ENCODE measurements at places on chromosomes 5 and 9.

DNA sequence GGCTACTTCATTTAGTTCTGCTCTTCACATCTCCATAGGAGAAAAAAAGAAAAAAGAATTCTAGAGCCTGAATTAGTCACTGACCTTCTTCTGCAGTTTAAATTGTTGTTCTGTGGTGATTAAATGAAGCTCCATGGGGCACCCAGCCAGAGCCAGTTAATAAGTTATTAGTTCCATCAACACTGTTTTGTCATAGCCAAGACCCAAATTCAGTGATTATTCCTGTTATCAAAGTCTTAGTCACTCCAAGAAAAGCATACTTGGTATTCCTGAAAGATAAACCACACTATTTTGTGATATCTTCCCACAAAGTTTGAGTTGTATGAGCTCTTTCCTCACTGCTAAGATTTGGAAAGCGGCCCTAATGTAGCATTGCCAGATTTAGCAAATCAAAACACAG lies 134.8 kb upstream of the RGMB start:
- DNase-seq: no peak

- peak; percentile 62 for DNase-seq
Measured at GRCh38 chr5:35924950-35925722, 13.3 kb downstream of the CAPSL start.

DNA sequence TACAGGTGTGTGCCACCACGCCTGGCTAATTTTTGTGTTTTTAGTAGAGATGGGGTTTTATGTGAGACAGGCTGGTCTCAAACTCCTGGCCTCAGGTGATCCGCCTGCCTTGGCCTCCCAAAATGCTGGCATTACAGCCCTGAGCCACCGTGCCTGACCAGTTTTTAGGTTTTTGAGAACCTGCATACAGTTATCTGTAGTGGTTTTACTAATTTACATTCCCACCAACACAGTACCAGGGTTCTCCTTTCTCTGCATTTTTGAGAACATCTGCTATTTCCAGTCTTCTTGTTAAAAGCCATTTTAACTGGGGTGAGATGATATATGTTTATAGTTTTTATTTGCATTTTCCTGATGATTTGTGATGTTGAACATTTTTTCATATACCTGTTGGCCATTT lies 12.8 kb downstream of the DMXL1 start:
- DNase-seq: no peak

DNA sequence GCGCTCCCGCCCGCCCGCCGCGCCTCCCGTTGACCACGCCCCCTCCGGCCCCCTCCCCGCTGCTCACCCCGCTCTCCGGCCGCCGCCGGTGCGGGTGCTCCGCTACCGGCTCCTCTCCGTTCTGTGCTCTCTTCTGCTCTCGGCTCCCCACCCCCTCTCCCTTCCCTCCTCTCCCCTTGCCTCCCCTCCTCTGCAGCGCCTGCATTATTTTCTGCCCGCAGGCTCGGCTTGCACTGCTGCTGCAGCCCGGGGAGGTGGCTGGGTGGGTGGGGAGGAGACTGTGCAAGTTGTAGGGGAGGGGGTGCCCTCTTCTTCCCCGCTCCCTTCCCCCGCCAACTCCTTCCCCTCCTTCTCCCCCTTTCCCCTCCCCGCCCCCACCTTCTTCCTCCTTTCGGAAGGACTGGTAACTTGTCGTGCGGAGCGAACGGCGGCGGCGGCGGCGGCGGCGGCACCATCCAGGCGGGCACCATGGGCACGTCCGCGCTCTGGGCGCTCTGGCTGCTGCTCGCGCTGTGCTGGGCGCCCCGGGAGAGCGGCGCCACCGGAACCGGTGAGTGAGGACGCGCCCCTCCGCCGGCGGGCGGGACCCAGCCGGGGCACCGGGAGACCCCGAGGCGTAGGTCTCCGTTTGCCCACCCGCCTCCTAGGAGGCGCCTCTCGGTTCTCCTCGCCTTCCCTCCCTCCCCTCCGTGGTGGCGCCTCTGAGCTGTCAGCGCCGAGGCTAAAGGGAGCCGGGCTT lies at the start of gene VLDLR:
Gene VLDLR (plus strand): TSS at position 66 of the 739 bp plus-strand sequence. CDS start 403 bp downstream, at position 469.
- DNase-seq: peak; percentile 84

- no peak for DNase-seq
Measured at GRCh38 chr9:104142799-104143549, 48.9 kb downstream of the SMC2 start.

DNA sequence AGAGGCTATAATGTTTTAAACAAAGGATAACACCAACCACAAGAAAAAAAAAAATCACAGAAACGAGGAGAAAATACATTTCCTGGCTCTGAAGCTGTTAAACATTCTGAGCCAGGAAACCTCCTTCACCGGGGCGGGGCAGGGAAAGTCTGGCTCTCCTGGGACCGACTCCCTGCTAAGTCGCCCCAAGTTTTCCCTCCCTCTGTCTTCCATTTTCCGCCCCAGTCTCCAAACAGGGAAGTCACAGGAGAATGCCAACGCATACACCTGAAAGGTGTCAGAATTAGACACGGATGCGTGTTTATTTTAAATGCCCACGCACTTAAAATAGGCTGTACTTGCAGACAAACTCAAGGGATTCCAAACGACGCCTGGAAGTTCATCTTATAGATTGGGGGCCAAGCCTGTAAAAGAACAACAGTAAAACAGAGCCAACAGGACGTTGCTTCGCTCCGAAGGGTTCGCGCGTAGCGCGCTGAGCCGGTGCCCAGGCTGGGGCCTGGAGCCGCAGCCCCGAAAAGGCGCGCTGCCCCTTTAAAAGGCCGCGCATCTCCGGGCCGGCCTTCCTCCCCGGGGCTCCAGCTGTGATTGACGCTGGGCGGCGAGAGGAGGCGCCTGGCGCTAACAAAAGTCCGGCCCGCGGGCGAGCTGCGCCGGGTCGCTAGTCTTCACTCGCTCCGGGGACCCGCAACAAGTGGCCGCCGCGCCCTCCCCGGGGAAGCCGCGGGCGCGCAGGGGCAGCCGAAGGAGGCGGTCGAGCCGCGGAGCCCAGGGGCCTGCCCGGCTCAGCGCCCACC lies at the start of gene FBXL7:
Gene FBXL7 (plus strand): TSS at position 653 of the 797 bp plus-strand sequence.
- no peak for DNase-seq

- DNase-seq: no peak
Measured at GRCh38 chr9:113483676-113484257, 20.2 kb downstream of the RGS3 start.

DNA sequence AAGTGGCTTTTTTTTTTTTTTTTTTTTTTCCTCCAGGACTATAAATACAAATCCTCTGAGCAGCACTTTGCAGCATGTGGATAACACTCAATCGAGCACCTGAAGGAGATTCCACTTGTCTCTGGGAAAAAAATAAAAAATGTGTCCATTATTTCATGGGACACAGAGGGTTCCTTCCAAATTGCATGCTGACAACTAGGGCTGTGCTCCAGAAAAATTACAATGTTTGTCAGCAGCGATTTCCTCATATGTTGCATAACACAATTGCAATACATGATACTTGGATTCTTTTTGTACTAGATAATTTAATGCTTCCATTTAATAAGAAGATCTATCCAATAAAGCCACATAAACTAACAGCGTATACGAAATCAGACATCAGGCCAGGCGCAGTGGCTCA lies 84.4 kb downstream of the CDH18 start:
- no peak for DNase-seq

- no peak for DNase-seq
Measured at GRCh38 chr5:66596636-66597182, 516 bp downstream of the MAST4 start.

GRCh38 chr9:100082782-100083181 lies 16.0 kb downstream of the ERP44 start:
- DNase-seq: no peak

GRCh38 chr9:5025416-5025815 lies 40.3 kb downstream of the JAK2 start:
- DNase-seq: no peak

DNA sequence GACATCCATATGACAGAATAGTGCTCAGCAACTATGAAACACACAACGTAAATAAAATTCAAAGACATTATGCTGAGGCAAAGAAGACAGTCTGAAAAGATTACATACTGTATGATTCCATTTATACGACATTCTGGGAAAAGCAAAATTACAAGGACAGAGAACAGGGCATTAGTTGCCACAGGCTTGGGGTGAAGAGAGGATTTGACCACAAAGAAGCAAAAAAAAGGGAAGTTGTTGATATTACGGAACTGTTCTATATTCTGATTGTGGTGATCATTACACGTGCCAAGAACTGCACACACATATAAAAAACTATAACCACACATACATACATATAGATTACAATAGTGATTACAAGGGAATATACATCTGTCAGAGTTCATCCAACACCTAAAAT lies 24.1 kb downstream of the CDK5RAP2 start:
- DNase-seq: no peak

- no peak for DNase-seq
Measured at GRCh38 chr9:108002371-108002956, 512.9 kb upstream of the KLF4 start.

- no peak for DNase-seq
Measured at GRCh38 chr9:34507966-34508365, 14.8 kb downstream of the ENHO start.

DNA sequence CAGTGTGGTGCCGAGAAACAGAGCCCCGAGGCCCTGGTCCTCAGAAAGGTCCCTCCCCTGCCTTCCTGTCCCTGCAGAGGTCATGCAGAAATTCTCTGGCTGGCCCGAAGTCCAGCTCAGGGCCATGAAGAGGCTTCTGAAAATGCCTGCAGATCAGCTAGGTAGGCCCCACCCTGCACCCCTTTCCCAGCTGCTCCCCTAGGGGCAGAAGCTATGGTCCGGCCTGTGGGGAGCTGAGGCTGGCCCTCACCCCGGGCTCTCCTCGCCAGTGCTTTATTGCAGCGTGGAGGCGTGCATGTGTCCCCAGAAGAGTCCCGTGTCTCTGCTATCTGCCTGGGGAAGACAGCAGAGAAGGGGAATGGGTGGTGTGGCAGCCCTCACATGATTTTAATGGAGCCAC lies 19.9 kb downstream of the REXO4 start:
- no peak for DNase-seq

GRCh38 chr9:122777935-122778627 lies 10.7 kb upstream of the OR5C1 start:
- no peak for DNase-seq

GRCh38 chr5:100691548-100691947 lies 156.4 kb downstream of the FAM174A start:
- no peak for DNase-seq

GRCh38 chr9:107809871-107810460 lies 320.4 kb upstream of the KLF4 start:
- DNase-seq: no peak

GRCh38 chr9:105443121-105443520 lies 4.7 kb upstream of the FSD1L start:
- DNase-seq: no peak

GRCh38 chr9:124248066-124248465 lies 9.7 kb upstream of the NEK6 start:
- DNase-seq: no peak

- no peak for DNase-seq
Measured at GRCh38 chr5:123659495-123659894, 147.5 kb downstream of the CSNK1G3 start.

DNA sequence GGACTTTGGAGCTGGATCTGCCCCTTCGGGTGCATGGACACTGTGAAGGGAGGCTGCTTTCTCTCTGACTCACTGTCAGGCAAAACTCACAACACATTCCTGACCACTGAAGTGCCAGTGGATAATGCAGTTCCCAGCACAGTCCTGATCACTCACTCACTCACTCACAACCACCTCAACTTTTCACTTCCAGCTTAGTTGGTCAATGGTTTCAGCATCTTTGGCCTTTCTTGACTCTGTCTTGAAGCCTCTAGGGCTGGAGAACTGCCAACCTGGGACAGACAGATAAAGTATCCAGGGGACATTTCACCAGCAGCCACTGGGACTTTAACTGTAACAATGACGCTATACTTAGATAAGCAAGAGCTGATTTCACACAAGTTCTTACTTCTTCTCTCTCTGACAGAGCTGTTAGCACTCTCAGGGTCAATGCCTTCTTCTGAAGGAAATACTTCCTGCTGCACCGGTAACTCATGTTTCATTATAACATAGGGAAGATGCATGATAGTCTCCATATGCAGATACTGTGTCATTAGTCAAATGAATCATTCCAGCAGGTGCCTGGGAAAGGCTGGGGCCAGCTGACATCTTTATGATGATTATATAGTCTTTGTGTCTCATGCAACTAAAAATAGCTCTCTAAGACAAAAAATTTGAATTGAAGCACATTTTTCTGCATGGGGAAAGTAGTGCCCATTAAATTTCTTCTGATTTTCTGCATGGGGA lies 499.0 kb downstream of the SEMA5A start:
- DNase-seq: no peak

Data from C1 segment of cervical spinal cord (tissue), 14 donors.